ENCODE measurements at places on chromosomes 1 and 21.

- DNase-seq: no peak
Observed at GRCh38 chr1:21220815-21221214, 44.1 kb upstream of the EIF4G3 start.

DNA sequence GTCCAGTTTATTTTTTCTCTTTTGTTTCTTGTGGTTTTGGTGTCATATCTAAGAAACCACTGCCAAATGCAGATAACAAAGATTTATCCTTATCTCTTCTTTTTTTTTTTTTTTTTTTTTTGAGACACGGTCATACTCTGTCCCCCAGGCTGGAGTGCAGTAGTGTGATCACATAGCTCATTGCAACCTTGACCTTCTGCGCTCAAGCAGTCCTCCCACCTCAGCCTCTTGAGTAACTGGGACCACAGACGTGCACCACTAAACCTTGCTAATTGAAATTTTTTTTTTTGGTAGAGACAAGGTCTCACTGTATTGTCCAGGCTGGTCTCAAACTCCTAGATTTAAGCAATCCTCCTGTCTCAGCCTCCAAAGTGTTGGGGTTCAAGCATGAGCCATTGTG is 8.9 kb downstream of the SLC66A1 start:
- DNase-seq: no peak

DNA sequence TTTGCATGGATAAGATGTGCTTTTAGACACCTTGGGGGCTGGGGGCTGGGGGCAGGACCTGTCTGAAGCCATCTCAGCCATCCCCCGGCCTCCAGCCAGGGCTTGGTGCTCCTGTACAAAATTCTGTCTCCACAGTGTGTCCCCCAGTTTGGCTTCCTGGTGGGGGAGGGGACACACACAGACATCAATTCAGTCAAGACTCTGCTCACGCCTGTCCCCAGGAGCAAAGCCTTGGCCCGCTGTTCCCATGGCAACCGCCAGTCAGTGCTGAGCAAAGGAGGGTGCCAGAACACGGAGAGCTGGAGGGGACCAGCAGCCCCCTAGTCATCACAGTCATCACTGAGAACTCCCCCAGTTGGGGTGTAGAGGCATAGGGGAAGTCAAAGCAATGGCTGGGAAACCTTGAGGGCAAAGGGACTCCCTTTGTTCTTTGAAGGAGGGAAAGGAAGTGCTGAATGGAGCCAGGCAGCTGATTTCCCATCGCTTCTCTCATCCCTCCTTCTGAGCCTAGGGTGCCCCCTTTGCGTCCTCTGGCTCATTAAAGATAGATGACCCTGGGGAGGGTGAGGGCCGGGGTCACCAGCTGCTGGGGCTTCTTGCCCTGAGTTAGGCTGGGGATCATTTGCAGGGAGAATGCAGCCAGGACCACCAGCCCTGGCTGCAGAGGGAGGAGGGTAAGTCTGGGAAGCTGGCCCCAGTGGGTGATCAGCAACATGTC is 134.9 kb upstream of the IPO9 start:
- no peak for DNase-seq

- DNase-seq: no peak
Observed at GRCh38 chr1:98969798-98970490, 34.7 kb downstream of the PLPPR5 start.

- DNase-seq: no peak
Observed at GRCh38 chr1:8604041-8604945, 213.1 kb downstream of the RERE start.

GRCh38 chr1:205748403-205749233 is 1.4 kb downstream of the NUCKS1 start:
- DNase-seq: peak; percentile 83

GRCh38 chr1:230117694-230118093 is 50.7 kb downstream of the GALNT2 start:
- no peak for DNase-seq

DNA sequence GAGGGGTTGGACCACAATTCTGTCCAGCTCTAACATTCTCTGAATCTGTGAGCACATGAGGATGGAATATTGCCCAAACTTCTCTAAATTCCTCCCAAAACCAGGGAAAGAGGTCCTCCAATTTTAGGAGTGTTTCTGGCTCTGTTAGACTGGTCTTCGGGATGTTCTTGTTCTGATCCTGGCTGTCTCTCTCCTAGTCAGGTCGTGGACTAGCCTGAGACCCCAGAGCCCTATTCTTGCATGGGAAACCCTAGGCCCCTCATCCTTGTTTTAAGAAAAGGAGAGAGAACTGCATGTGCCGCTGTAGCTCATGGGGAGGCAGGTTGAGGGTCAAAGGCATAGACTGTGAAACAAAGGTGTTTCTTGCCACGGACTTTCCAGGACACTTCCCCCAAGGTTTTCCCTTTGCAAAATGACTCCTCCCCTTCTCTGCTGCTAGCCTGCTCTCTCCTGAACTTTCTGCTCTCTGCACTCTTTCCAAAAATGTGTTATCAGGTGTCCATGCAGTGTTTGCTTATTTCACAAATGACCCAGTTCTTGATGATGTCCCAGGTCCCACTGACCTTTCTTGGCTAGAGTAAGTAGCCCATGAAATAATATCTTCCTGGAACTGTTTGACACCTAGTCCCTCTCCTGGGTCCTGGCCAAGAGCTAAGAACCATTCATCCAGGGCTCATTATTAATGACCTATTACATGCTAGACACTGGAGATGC is 29.3 kb upstream of the RD3 start:
- DNase-seq: no peak

- DNase-seq: peak; percentile 91
Observed at GRCh38 chr1:227759341-227760300, 24.4 kb downstream of the SNAP47 start.

GRCh38 chr1:39643705-39644104 is 4.3 kb upstream of the HEYL start:
- no peak for DNase-seq

DNA sequence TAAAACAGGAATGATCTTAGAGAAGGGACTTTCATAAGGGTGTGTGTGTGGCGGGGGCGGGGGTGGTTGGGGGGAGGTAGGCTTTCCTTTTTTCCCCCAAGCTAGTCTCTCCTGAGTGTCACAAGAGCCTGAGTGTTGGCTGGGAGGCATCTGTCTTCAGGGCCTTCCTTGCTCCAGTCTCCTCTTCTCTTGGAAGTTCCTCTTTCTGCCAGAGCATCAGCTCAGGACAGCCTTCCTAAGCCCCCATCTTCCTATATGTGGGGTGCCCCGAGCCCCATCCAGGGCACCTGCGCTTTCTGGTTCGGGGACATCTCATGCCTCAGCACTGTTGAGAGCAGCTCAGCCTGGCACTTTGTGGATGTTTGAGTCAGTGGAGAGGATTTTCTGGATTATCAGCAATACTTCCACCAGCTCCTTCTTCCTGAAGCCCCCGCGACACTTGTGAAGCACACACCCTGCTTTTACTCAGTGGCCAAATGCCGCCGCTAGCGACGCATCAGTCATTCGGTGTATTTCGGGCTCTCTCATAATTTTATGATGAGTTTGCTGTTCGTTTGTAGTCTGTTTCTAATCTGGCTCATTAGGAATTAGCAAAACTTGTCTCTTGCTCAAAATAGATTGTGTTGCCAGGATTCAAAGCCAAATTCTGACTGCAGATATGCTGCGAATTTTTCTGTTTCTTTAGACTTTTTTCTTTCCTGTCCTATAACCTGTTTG is 61.7 kb downstream of the GALNT2 start:
- DNase-seq: no peak

GRCh38 chr1:153140484-153140883 is 10.2 kb downstream of the SPRR2G start:
- no peak for DNase-seq

GRCh38 chr1:8439015-8439702 is 121.2 kb downstream of the SLC45A1 start:
- DNase-seq: peak; percentile 83

DNA sequence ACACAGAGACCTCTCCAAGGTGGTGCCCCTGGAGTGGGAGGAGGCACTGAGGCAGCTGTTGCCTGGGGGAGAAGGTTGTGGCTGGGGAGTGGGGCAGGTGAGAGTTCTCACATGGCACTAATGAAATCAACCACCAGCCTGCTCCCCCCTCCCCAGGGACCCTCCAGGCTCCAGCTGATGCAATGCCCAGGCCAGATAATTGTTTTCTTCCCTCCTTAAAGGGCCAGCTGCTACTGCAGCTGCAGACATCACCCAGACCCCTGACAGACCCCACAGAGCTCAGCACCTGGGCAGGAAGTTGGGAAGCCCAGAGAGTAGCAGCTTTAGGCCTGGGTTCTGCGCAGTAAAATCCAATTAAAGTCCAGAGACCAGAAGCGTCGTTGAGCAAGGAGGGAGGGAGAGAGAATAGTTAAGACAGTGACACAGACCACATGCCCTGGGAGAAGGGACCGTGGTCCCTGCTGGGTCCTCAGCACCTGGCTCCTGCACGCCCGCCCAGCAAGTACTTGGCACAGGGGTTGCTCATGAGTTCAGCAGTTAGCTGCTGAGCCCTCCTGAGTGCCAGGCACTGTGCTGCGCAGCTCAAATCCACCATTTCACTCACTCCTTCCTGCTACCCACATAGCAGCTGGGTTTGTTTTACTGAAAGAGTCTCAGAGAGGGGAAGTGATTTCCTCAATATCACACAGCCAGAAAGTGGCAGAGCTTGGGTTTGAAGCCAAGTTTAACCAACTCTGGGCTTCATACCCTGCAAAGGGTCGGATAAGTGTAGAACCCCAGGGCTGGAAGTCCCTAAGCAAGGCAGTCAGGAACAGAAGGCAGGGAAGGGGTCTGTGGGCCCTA is 1.9 kb downstream of the RIMS3 start:
- DNase-seq: no peak

- no peak for DNase-seq
Observed at GRCh38 chr1:2133879-2134215, 60.7 kb downstream of the FAAP20 start.

GRCh38 chr1:203296460-203297073 is 8.8 kb upstream of the BTG2 start:
- no peak for DNase-seq

DNA sequence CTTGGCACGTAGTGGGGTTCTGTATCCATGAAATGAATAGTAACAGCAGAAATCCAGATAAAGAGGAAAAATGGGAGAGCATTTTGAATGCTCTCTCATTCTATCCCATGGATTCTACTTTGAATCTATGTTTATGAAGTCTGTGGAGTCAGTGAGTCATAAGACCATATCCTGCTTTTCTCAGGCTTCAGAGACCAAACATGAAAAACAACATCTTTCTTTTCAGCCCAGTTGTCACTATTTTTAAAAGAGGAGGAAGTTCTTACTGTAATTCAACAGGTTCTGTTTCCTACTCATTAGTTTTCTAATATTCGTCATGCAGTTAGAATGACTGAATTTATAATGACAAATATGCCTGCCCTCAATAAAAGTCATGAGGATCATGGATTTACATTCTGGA is 39.4 kb upstream of the CD55 start:
- DNase-seq: peak; percentile 79
